Aortic smooth muscle cell (primary cell): ENCODE measurements at places on chromosomes 6 and 20. TPM values are rescaled to one million over a fixed set of nuclear protein-coding genes. Genes with fewer than 3 reads are reported as not detected.

Gene SEMG1
- total RNA-seq, result not detected in 2 replicates

Gene NR2E1
- not detected in 2 replicates for total RNA-seq

Gene GMEB2
- total RNA-seq, result 8.4 and 8.5 TPM in 2 replicates

Gene APOBEC2
- total RNA-seq, result not detected in 2 replicates

Gene RAB44
- total RNA-seq, result under 0.01 TPM in 1 of 2 replicates, not detected in the other

Gene PLEKHG1
- total RNA-seq, result 5.0 and 6.2 TPM in 2 replicates

Gene BTNL2
- total RNA-seq, result not detected in 2 replicates

Gene REM1
- total RNA-seq, result 1.7 and 1.8 TPM in 2 replicates

Gene HSPA12B
- total RNA-seq, result 0.31 and 0.53 TPM in 2 replicates
